ENCODE measurements at places on chromosomes 1 and 21. TPM values are rescaled to one million over a fixed set of nuclear protein-coding genes. Genes with fewer than 3 reads are reported as not detected.

DNA sequence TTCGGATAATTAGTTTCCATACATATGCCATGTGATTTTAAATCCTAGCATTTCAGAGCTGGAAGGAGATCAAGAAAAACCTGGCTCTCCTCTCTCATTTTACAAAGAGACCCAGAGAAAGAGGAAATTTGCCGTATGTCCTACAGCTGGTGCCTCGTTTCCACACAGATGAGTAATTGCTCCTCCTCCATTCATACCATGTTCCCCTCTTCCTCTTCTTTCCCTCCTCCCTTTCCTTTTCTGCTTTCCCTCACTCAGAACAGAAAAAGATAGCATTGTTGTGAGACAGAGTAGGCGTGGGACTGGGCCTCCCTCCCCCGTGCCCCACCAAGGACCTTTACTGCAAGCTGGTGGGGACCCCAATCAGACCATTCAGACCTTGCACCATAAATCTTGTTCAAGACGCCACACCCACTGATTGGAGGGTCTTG is 13.7 kb upstream of the SLC44A3 start:
- H3K4me1 ChIP-seq = peaks cover 30% of the 10 kb centered on the region
- DNase-seq = no peak
- H3K36me3 ChIP-seq = no peaks in the 10 kb centered on the region
- no peak overlapping the region for H3K27ac ChIP-seq
- no peak overlapping the region for H3K4me3 ChIP-seq

GRCh38 chr1:31791131-31791858 is 24.5 kb downstream of the SPOCD1 start:
- H3K27me3 ChIP-seq = peaks cover 4% of the 10 kb centered on the region
- H3K4me3 ChIP-seq = no peak overlapping the region
- peaks cover 12% of the 10 kb centered on the region for H3K4me1 ChIP-seq
- H3K27ac ChIP-seq = no peak overlapping the region
- no peak for DNase-seq

The SH2D2A gene
- total RNA-seq = 84.0 TPM

The CD55 gene
- 85.5 TPM for total RNA-seq

DNA sequence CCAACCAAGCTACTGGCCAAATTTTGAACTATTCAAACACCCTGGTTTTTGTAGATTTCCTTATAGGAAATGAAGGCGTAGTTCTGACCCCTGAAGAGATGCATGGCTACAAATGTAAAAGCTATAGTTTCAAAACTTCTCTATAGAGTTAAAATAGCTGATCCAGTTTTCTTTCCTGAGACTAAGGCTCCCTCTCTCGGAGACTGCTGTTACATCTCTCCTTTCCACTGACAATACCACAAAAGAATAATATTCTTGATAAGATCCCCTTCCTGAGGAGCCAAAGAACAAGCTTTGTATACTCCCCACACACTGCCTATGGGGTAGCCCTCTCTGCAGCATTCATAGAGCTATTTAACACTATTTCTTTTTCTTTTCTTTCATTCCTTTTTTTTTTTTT is 6.7 kb upstream of the CFAP126 start:
- H3K36me3 ChIP-seq = no peaks in the 10 kb centered on the region
- H3K4me1 ChIP-seq = no peaks in the 10 kb centered on the region
- DNase-seq = no peak
- no peaks in the 10 kb centered on the region for H3K27me3 ChIP-seq

The IQCC gene
- 6.1 TPM for total RNA-seq

DNA sequence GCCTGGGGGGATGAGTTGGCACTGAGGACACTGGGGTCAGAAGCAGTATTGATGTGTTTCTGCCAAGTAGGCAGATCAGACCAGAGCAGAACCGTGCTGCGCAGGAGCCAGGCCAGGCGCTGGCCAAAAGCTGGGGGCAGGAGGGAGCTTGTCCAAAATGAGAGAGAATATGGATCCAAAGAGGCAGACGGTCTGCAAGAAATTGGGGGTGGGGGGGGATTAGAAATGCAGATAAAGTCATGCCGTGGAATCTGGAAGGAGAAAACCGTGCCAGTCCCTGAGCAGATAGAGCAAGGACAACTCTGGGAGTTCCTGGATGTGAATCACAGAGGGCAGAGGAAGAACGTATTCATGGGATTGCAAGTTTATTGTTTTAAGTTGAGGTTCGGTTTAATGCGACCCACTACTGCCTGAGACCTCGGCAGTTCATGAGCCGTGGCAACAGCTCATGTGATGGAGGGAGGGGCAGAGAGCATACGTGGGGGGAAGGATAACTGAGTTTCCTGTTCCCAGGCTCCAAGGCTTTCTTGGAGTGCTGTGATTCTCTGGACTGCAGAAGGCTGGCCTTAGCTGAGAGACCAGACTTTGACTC is 224.0 kb downstream of the FGGY start:
- no peak overlapping the region for H3K4me3 ChIP-seq
- H3K27ac ChIP-seq = no peak overlapping the region
- no peak for DNase-seq
- no peaks in the 10 kb centered on the region for H3K27me3 ChIP-seq

The NSUN4 gene
- 22.3 TPM for total RNA-seq

- H3K27ac ChIP-seq = no peak overlapping the region
- no peak for DNase-seq
- H3K4me1 ChIP-seq = peaks cover 11% of the 10 kb centered on the region
- peaks cover 27% of the 10 kb centered on the region for H3K36me3 ChIP-seq
- peaks cover 2% of the 10 kb centered on the region for H3K27me3 ChIP-seq
Observed at GRCh38 chr1:28773105-28773504, 36.4 kb downstream of the YTHDF2 start.

The RIIAD1 gene
- not detected for total RNA-seq

GRCh38 chr1:60989749-60990713 is 92.3 kb upstream of the NFIA start:
- H3K36me3 ChIP-seq = no peaks in the 10 kb centered on the region
- H3K27me3 ChIP-seq = peaks cover 4% of the 10 kb centered on the region
- DNase-seq = no peak

DNA sequence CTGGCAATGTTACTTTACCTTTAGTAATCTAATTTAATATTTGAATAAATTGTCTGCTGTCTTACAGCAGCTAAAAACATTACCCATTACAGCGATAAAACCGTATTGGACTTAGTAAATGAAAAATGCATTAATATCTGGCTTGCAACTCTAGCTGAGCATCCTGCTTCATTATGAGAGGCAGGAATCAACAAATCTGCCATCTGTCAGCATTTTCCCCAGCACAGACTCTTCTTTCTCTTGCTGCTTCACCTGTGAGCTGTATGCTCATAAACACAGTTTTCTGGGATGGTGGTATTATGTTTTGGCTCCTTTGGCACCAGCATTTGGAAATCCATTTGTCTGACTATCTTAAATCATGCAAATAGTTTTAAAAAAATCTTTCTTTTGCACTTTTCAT is 487.1 kb downstream of the KCNT2 start:
- H3K27me3 ChIP-seq = no peaks in the 10 kb centered on the region
- no peak overlapping the region for H3K4me3 ChIP-seq
- no peaks in the 10 kb centered on the region for H3K36me3 ChIP-seq
- H3K27ac ChIP-seq = no peak overlapping the region

DNA sequence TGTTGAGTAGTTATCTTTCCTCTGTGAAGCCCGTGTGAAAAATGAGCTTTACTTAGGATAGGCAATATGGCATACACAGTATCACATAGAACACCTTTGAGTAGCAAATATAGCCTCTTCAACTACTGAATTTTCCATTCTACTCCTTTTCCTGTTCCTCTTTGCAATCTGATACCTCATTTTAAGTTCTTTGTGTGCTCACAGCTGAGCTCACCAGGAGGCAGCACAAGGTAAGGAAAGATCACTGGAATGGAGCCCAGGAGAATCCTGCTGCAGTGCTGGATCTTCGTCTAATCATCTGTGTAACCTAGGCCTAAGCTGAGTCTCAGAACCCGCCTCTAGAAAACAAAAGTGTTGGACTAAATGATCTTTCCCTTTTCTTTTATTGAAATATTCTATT is 171.0 kb downstream of the LRRC40 start:
- H3K4me3 ChIP-seq = no peak overlapping the region
- H3K27ac ChIP-seq = no peak overlapping the region
- no peaks in the 10 kb centered on the region for H3K4me1 ChIP-seq

The HES3 gene
- total RNA-seq = not detected

GRCh38 chr1:231170875-231171274 is 9.0 kb downstream of the TRIM67 start:
- no peaks in the 10 kb centered on the region for H3K36me3 ChIP-seq
- no peak overlapping the region for H3K27ac ChIP-seq
- H3K4me3 ChIP-seq = no peak overlapping the region
- no peaks in the 10 kb centered on the region for H3K4me1 ChIP-seq

DNA sequence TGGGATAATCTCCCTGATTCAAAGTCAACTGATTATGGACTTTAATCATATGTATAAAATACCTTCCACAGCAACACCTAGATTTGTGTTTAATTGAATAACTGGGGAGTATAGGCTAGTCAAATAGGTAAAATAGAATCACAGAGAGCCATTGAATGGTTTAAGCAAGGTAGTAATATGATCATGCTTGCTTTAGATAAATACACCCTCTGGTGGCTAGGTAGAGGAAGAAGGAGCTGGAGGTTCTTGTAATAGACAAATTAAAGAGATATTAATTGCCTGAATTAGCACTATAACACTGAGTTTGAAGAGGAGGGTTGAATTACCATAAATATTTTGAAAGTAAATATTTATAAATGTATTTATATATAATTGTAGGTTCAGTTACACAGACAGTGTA is 40.3 kb downstream of the DIRAS3 start:
- DNase-seq = no peak
- H3K27me3 ChIP-seq = no peaks in the 10 kb centered on the region
- H3K4me1 ChIP-seq = no peaks in the 10 kb centered on the region

- H3K27me3 ChIP-seq = no peaks in the 10 kb centered on the region
- H3K27ac ChIP-seq = no peak overlapping the region
- H3K36me3 ChIP-seq = no peaks in the 10 kb centered on the region
Observed at GRCh38 chr1:30046751-30047150, 676.6 kb downstream of the MATN1 start.

GRCh38 chr1:158331106-158331425 is 265 bp downstream of the CD1B start:
- peaks cover 3% of the 10 kb centered on the region for H3K27me3 ChIP-seq
- no peak overlapping the region for H3K4me3 ChIP-seq
- peaks cover 19% of the 10 kb centered on the region for H3K4me1 ChIP-seq
- no peak overlapping the region for H3K27ac ChIP-seq

DNA sequence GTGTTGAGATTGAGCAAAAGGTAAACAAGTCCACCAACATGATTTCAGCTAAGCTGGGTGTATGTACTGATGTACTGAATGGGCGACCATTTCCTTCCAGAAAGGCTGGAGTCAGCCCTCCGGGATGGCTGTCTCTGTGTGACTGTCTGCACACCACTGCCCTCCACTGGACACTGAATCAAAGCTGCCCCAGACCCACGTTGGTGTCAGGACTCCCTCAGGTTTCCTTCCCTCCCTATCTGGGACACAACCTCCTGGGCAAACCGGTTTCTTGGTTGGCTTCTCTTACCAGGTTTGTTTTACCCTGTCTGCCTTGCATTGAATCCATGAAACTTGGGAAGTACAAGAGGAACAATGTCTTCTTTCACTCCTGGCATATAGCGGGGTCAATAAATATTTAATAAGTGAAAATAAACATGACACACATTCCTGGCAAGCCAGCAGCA is 5.3 kb upstream of the SRP9 start:
- DNase-seq = peak; percentile 51
- no peaks in the 10 kb centered on the region for H3K36me3 ChIP-seq
- no peaks in the 10 kb centered on the region for H3K27me3 ChIP-seq
- H3K27ac ChIP-seq = no peak overlapping the region
- H3K4me3 ChIP-seq = no peak overlapping the region

The SIKE1 gene
- total RNA-seq = 66.5 TPM

The PRKAB2 gene
- 10.4 TPM for total RNA-seq

DNA sequence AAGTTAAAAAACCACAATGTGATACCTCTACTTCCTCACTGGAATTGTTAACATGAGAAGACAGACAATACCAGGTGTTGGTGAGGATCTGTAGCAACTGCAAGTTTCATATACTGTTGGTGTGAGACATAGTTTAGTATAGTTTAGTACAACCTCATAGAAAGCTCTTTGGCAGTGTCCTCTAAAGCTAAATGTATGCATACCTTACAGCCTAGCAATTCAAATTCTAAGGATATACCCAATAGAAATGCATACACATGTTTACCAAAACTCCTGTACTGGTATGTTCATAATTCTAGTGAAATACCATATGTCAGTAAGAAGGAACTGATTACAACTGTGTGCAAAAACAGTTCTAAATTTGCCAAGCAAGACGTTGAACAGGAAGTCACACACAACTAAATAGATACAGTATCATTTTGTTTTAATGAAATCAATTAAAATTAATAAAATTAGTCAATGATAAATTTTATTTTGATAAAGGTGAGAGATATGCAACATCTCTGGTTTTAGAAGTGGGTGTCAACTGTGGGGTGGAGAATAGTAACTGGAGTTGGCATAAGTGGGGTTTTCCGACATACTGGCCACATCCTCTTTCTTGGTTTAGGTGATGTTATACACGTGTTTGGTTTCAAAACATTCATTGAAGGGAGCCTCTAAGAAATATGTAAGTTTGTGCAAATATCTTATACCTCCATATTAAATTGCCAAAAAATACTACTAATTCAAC is 450.7 kb downstream of the PTPRC start:
- peak overlapping the region; percentile 75 for H3K27ac ChIP-seq
- H3K4me1 ChIP-seq = peaks cover 46% of the 10 kb centered on the region
- H3K27me3 ChIP-seq = no peaks in the 10 kb centered on the region

GRCh38 chr1:188154196-188154595 is 1325.4 kb downstream of the PLA2G4A start:
- no peaks in the 10 kb centered on the region for H3K36me3 ChIP-seq
- H3K27ac ChIP-seq = no peak overlapping the region
- no peaks in the 10 kb centered on the region for H3K4me1 ChIP-seq
- no peak for DNase-seq

GRCh38 chr21:44046734-44047133 is 34.6 kb downstream of the TRAPPC10 start:
- no peak overlapping the region for H3K4me3 ChIP-seq
- peaks cover 20% of the 10 kb centered on the region for H3K36me3 ChIP-seq
- H3K27ac ChIP-seq = no peak overlapping the region
- peaks cover 16% of the 10 kb centered on the region for H3K4me1 ChIP-seq
- no peak for DNase-seq

DNA sequence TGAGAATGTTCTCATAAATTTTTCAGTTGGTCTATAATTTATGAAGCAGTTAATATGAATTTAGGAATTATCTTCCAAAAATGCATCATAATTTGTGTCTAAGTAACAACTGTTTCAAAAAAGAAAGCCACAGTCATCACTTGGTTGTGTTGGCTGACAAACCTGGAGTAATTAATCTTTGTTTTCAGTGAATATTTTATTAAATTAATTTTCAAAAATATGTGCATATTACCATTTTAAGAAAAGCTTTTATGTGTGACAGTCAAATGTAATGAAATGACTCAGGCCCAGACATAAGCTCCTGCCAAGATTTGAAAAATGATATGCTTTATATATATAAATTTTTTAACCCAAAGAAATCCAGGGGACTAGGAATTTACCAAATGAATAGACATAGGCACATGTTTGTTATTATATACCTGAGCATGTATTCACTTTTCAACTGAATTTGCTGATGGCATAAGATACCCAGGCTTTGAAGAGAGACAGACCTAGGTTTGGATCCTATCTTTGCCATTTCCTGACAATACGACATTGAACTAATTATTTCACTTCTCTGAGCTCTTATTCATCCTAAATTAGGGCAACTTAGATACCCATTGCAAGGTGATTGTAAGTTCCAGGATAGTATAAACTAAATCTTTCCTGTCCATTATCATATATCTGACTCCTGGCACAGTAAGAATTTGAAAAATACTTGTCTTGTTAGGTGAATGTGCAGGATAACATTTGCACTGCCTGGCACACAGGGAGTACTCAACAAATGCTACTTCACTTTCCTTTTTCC is 729.5 kb upstream of the ADGRL2 start:
- DNase-seq = no peak
- H3K4me1 ChIP-seq = no peaks in the 10 kb centered on the region
- no peak overlapping the region for H3K27ac ChIP-seq

The OPN3 gene
- total RNA-seq = 15.9 TPM

All from activated CD8-positive, alpha-beta T cell treated with anti-CD3 and anti-CD28 coated beads, Interleukin-2, amount 10 ng/mL, durations not matched to agents 7 days and 5 days (primary cell).